ENCODE measurements at places on chromosomes 13 and 19.

DNA sequence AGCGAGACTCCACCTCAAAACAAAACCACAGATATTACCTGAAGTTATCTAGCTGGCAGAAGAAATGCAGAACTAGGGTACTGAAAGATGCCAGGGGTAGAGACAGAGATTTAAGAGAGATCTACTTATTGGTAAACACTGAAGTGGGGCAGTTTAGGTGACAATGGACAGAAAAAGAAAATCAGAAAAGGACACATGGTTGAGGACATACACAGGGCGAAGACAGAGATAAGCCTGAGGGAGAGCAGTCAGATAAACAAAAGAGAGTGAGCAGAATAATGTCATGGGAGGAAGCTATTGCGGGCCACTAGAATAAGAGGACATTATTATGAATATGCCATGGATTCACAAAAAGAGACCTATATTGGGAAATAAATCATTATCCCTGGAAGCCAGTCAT, 3.3 kb downstream of the NEK5 start:
- DNase-seq, result no peak

GRCh38 chr19:17488593-17489391, 18.5 kb downstream of the SLC27A1 start:
- DNase-seq, result no peak

DNA sequence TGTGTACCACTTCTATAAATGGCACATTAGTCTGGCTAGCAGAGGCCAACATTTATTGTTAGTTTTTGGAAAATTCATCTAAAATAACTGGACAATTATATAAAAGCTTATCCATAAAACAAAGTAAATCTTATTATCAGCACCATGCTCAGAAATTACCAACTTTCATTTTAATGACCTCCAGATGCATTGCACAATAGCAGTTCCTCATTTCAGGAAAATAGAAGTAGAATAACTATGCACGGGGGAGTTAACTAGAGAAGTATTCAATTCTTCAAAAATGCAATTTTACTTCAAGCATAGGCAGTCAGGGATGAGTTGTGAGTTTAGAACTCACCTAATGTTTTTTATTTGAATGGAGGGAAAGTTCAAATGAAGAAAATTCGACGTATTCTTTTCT, 1023.5 kb downstream of the PCDH17 start:
- DNase-seq, result no peak

GRCh38 chr19:33726756-33727155, 69.9 kb upstream of the KCTD15 start:
- no peak for DNase-seq

- no peak for DNase-seq
These were observed 138.4 kb downstream of the RFC3 start for GRCh38 chr13:33956346-33956745.

DNA sequence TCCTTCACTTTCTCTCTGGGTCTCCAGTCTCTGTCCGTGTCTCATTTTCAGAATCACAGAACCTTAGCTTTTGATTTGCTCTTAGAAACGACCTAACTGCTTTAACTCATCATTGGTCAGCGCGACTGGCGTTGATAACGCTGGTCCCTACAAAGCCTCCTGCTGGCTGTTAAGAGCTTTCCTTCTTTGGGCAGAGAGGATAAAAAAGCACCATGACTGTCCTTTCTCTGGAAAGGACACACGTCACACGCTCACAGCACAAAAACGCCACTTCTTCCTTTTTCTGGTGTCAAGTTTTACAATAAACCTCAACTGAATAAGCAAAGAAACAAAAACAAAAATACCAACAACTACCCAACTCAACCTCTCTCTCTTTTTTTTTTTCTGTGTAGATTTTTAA, 1.7 kb upstream of the KLK12 start:
- no peak for DNase-seq

GRCh38 chr19:8001651-8001994, 3.8 kb downstream of the ELAVL1 start:
- no peak for DNase-seq

DNA sequence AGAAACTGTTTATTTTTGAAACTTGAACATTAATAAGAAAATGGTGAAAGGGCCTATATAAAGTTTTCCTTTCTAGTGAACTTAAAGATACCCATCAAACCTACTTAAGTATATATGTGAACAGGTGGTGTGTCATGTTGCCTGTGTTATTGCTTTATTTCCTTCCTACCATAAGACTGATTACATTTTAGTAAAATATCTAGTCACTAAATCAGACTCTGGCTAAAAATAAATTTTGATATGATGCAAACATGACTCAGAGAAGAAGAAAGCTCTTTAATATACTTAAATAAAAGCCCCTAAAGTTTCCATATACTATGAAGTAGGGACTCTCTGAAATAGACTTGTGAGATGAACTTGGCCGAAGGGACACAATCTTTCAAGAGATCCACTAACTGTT, 35.1 kb upstream of the FBXL3 start:
- DNase-seq, result no peak

GRCh38 chr19:49020342-49020741, 3.5 kb upstream of the LHB start:
- no peak for DNase-seq

- DNase-seq, result no peak
These were observed 348.1 kb downstream of the FOXO1 start for GRCh38 chr13:40318366-40318765.

DNA sequence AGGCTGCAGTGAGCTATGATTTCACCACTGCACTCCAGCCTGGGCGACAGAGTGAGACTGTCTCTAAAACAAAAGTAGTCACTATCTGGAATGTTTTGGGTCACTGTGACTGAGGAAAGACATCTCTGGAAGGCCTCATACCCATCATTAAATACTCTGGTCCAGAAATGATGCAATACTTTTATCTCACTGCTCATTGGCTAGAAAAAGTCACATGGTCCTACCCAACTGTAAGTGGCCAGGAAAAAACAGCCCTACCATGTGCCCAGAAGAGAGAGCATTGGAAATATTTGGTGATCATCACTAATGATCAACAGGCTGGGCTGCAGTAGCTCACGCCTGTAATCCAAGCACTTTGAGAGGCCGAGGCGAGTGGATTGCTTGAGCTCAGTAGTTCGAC, 29.8 kb downstream of the PNPLA6 start:
- no peak for DNase-seq

DNA sequence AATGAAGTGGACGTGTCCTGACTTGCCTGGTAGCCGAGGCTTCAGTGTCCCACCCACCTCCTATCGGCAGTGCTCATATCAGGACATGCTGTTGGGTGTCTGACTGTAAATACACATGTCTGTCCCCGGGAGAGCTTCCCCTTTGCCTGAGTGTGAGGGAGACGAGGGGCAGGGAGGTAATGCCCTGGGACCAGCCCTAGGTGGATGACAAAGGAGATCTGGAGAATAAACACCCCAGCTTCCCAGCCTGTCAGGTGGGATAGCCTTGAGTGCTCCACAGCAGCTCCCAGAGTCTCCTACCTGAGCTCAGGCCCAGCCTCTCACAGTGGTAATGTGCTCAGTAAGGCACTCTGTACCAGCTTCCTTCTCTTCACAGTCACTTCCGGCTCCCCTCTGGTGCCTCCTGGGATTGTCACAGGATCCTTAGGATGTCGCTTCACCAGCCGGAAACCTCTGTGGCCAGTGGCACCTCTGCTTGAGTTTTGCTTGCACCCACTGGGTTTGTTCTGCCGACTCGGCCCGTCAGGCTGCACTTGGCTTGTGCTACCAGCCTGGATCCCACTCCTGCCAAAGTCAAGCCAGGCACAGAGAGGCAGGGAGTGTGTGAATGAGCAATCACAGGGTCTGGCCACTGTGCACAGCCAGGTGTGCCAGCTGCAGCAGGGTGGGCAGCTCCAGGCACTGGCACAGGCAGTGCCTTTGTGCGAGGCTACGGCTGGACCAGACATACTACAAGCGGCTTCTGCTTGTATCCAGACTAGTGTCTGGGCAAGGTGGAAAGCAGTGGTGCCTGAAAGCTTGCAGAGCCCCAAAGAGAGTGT, 54.4 kb upstream of the RGCC start:
- DNase-seq, result no peak

DNA sequence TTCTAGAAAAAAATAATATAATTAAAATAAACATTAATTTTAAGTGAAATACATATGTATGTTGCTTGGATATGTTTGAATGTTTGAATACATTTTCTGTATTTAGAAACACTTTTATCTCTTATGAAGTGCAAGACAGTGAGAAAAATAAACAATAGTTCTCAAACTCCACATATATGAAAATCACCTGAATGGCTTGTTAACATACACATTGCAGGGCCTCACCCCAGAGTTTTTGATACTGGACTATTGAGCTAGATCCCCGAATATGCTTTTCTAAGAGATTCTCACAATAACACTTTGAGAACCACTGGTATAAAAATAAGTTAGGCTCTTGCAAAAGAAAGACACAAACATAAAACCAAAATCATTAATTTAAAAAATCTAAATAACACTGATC, 1570.3 kb upstream of the PRR20A start:
- no peak for DNase-seq

GRCh38 chr19:2255982-2256685, at the start of gene JSRP1:
TSS of gene JSRP1 (minus strand) at chr19:2256417. CDS start at chr19:2255314, 1,103 bp downstream.
- DNase-seq, result no peak

GRCh38 chr19:15072930-15073647, 8.9 kb upstream of the OR1I1 start:
- no peak for DNase-seq

- DNase-seq, result peak; percentile 59
These were observed 3.0 kb upstream of the NDFIP2 start for GRCh38 chr13:79477968-79478367.

GRCh38 chr13:85379433-85379832, 419.8 kb downstream of the SLITRK6 start:
- no peak for DNase-seq

GRCh38 chr13:49258089-49258796, 10.5 kb downstream of the CDADC1 start:
- DNase-seq, result no peak

GRCh38 chr13:51742611-51743010, 61.4 kb downstream of the DHRS12 start:
- DNase-seq, result no peak

- no peak for DNase-seq
These were observed 6.3 kb downstream of the TSHZ3 start for GRCh38 chr19:31342926-31343325.

DNA sequence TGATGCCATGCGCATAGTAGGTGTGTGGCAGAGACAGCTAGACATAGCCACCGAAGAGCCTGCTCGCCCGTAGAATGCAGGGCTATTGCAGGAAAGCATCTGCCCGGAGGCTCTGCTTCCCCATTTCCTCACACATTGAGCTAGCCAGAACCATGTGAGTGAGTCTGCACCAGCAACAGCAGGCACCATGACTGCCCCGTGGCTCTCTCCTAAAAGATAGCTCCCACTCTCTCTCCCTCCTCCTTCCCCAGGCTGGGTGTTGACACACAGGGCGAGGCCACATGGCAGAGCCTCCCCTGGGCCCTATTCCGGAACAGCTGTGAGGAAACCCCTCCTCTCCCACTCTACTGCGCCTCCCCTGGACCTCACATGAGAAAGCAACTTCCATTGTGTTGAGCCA, 52.3 kb upstream of the ATP12A start:
- DNase-seq, result no peak

DNA sequence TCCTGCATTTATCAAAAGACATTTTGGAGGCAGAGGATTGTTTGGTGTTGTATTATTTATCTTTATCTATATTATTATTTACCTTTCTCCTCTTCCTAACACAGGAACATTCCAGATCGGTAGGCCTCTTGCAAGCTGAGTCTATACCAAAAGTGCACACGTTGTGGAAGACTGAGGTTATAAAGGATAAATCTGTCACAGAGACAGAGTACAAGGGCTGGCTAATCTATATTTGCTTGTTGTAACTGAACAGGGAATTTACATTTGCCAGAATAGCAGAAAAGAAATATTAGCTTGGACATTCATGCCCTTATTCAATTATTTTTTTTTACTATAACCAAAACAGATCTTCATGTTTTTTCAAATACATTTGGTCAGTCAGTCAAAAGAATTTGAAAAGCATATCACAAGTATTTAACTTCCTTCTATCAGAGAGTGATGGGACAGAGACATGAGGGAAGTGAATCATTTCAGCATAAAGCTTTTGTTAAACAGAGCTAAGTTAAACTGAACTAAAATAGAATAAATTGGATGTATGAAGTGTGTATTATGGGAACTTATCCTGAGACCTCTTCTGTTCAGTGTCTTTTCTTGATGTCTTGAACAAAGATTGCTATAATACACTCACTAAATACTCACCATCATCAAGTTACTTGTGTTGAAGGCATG, 352.5 kb downstream of the DNAJC15 start:
- DNase-seq, result no peak

DNA sequence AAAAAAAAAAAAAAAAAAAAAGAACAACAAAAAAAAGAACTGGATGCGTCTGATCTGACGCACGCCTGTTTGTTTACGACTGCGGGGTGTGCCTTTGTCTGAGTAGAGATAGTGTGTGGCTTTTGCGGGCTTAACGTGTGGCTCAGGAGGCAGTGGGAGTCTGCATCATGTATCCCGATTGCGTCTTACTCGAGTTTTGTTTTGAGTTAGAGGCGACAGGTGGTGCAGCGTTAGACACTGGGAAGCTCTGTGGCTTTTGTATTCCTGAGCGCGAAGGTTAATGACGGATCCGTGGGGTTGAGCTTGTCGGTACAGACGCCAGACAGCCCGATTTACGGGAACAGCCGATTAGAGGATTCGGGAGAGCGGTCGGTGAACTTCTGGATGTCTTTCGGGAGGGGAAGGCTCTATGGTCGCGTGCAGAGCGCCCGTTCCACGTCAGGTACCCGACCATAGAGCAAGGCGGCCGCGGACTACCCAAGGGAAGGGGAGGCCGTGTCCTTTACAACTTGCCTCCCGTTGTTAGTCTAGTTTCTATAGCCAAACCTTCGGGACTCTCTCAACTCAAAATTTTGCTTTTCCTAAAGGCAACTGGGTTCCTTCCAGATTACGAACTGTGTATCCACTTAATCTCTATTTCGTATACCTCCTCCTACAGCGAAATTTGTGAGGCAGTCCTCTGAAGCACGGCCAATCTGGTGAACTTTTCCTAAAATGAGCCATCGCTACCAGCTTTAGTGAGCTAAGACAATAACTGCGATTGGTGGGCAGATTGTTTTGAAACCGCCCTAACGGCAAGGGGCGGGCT, 926 bp upstream of the HNRNPUL1 start:
- DNase-seq, result no peak

- DNase-seq, result no peak
These were observed 29.3 kb downstream of the ZNF566 start for GRCh38 chr19:36460046-36460445.

DNA sequence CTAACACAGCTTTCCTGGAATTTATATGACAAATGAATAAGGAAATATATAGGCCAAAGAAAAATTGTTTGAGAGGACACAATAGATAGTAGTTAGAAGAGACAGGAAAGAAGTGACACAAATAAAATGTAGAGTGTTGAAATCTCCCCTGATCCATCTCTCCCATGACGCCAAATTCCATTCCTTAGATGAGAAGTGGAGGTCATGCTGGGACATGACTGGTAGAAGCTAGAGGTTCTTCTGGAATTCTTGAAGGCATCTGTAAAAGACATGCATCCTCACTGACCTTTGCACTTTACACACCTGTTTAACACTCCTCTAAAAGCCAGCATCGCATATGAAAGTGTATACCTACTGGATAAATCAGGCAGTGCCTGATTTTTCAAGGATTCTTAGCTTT, 67.8 kb downstream of the DGKH start:
- DNase-seq, result no peak

- peak; percentile 89 for DNase-seq
These were observed 91.6 kb downstream of the GNG7 start for GRCh38 chr19:2610637-2611482.

Measured in midbrain (tissue), 1 donor.